ENCODE measurements at places on chromosomes 11 and 22.
A peak's percentile ranks its signal among the peaks of the same experiment; 100 is the strongest.

- DNase-seq: no peak
Measured at GRCh38 chr11:118437208-118438125, 1.2 kb downstream of the KMT2A start.

- no peak for DNase-seq
Measured at GRCh38 chr11:1513326-1514296, 27.0 kb upstream of the MOB2 start.

DNA sequence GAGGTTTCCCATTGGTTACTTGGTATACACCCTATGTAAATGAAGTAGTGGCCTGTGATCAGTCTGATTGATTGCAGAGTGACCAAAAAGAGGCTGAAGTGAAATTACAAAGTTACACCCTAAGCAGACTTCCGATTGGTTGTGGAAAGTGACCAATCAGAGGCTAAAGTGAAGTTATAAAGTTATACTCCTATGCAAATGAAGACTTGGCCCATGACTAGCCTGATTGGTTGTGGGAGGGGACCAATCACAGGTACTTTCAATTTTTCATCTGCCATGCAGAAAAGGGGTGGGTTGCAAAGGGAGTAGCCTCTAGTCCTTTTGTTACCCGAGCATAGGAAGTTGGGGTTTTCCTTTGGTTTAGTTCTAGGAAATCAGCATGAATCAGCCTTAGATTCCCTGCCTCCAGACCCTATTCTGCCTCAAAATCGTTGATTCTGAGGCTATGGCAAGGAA, 18.1 kb upstream of the CSTF3 start:
- DNase-seq: no peak

DNA sequence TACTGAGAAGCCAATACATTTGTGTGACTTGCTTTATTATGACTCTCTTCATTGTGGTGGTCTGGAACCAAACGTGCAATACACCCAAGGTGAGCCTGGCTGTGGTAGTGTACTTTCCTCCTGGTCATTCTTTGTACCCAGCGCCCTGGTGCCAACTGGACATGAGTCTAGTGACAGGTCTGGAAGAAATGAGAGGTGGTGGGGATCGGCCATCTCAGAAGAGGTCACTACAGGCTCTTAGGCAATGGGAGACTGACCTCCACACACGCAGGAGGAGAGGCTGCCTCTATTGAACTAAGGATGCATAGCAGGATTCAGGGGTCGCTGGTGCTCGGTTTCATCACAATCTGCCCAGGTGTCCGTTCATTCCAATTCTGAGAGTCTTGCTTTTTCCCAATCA, 56.4 kb upstream of the RTL6 start:
- no peak for DNase-seq

GRCh38 chr22:47114813-47115517, 352.5 kb downstream of the TBC1D22A start:
- DNase-seq: no peak

GRCh38 chr11:94171693-94172440, 43.2 kb downstream of the PANX1 start:
- peak; percentile 8 for DNase-seq

DNA sequence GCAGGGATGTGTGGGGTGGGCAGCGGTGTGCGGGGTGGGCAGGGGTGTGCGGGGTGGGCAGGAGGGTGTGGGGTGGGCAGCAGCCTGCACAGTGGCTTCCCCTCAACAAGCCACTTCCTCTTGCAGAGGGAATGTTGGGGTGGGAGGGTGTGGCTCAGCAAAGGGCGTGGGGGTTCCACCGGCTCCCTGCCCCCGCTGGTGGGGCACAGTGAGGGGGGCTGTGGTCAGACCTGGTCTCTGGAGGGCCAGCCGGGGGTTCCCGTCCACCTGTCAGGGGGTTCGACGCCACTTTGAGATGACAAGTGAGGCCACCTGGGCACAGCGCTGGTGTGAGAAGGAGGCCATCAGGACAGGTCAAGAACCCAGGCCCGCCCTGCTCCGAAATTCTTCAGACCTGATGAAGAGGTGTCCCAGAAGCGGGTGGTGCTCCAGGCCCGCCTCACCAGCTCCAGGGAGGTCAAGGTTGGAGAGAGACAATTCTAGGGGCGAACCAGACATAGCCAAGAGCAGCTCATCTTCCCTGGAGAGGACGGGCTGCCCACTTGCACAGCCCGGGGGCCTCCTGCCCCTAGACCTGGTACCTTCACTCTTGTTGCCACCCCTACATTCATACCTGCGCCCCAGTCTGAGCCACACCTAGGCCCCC, 1.3 kb downstream of the C11orf21 start:
- no peak for DNase-seq

- DNase-seq: no peak
Measured at GRCh38 chr11:44829838-44830237, 103.1 kb downstream of the TSPAN18 start.

DNA sequence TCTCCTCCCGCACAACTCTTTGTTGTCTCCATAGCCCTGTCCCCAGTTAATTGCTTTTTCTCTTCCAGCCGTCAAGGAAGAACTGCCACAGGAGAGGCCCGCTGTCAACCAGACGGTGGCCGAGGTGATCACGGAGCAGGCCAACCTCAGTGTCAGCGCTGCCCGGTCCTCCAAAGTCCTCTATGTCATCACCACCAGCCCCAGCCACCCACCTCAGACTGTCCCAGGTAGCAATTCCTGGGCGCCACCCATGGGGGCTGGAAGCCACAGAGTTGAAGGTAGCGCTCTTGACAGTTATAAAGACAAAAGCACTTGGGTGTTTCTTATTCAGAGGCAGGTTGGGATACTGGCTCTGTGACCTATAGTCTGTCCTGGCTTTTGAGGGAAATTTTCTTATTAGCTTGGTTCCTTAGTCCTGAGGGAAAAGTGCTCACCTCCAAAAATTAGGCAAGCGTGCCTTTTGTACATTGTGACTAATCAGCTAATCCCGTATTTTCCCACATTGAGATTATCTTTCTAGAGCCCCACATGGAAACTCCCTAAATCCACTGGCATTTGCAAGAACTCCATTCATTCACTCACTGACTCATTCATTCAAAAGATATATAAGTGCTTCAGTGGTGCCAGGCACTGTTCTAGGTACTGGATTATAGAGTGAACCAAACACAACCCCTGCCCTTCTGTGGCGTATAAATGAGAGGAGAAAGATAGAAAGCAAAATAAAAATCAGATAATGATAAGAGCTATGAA, 65.9 kb downstream of the KREMEN1 start:
- DNase-seq: no peak

DNA sequence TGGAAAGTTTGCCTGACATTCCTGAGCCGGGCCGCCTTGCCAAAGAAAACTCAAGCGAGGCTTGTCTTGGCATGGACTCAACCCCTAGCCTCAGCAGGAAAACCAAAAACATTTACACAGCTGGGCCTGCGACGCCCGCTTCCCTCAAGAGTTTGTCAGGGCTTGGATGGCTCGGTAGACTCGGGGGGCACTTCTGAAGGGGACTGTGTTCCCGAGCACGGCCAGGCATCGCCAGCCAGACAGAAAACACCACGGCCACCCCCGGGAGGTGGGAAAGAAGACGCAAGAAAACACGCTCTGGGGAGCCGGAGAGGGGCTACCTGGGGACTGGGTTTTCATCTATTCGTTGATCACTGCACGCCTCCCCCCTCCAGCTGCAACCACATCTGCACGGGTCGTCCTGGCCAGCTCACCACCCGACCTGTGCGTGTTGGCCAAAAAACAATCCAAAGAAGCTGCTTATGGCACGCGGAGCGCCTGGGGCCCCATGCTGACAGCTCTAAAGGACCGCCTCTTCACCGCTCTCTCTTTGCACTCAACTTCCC, 380.7 kb downstream of the MN1 start:
- no peak for DNase-seq

GRCh38 chr22:48885271-48885918, 942.3 kb downstream of the BRD1 start:
- no peak for DNase-seq

GRCh38 chr22:48071828-48072227, 1309.4 kb downstream of the TBC1D22A start:
- no peak for DNase-seq

DNA sequence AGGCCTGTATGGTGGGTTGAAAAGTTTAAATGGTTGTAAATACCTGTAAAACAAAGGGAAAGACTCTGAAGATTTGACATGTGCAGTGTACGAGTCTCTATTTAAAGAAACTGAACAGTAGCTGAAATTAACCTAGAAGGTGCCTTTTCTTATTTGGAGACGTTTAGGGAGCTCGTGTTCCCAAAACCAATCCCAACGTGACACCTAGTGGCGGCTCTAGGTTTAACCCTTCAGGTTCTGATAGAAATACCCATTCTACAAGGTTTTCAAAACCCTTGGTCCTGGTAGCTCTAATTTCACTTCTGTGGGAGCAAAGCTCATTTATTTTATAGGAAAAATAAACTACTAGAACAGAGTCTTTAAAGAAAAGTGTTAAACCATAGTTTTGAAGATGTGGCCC, 258.3 kb downstream of the LRRC4C start:
- peak; percentile 12 for DNase-seq

DNA sequence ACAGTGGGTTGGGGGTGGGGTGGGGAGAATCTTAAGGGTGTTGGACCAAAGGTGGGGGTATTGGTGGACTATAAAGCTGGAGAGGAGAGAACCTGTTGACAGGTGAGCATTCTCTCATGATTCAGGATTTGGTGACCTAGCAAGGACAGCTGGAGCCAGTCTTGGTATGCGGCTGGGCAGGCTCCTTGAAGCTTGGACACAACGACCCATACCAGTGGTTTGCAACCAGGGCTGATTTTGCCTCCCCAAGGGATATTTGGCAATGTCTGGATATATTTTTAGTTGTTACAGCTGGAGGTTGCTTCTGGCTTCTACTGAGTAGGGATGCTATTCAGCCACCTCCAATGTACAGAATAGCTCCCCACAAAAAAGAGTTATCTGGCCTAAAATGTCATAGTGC, 5.6 kb downstream of the EXT2 start:
- DNase-seq: no peak

DNA sequence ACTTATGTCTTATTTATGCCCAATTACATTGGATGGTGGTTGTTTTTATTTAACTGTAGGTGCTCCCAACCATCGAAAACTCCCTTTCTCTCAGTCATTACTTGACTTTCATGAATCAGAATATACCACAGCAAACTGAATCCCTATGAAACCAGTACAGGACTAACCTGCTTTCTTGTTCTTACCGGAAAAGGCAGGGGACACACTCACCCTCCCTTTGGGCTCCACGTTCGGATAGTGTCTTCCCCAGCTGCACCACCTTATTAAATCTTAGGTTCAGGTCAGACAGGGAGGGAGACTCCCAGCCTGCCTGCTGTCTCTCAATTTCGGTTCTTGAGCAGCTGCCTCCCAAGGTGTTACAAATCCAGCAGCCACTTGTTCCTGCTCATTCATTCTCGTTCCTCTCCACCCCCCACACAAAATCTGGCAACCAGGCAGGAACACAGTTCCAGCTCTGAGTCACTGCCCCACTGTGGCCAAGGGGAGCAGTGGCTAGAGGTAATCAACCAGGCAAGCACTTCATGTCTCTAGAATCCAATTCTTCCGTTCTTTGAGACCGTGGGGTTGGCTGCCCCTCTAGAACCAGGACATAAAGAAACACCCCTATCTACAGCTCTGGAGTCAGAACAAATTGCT, 133.0 kb downstream of the PLEKHA7 start:
- DNase-seq: no peak

DNA sequence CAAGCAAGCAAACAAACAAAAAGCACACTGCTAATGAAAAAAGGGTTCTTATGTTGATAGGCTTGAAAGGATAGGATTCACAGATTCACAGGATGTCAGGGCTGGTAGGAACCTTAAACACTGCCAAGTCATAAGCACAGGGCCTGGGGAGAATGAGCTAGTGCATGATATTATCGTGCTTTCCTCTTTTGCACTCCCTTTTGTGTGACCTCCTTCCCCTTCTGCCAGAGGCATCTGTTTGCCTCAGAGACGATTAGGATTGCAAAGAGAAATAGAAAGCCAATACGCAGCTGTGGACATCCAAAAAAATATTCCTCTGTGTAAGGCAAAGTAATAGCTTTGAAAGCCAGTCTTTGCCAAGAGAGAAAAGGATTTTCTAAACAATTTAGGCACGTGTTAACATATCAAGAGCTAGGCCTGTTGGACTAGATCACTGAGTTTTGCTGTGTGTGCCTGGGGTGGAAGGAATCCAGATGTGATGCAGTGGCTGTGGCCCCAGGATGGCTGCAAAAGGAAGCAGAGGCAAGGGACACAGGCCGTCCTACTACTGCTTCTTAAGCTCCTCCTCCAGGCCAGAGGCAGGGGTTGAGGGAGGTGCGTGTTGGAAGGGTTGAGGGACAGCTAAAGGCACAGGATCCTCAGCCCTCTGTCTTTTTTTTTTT, 30.6 kb downstream of the MCHR1 start:
- DNase-seq: no peak

GRCh38 chr11:50174189-50174588, 141.5 kb downstream of the OR4C45 start:
- peak; percentile 8 for DNase-seq

- no peak for DNase-seq
Measured at GRCh38 chr11:1353383-1354124, 36.2 kb upstream of the BRSK2 start.

DNA sequence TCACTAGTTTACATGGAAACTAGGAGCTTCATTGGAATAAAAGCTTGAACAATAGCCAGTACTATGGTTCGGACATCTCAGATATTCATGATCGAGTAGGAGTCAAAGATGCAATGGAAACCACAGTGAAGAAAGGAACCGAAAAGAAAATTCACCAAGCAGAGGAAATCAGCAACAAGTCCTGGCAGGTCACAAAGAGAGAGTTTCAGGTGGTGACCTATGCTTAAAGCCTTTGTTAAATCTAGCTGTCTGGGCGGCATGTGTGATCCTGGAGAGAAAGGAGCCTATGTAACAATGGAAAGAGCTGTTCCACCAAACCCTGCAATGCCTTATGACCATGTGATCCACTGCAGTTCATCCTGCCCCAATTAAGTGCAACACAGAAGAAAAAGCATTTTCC, 68.9 kb upstream of the POU2AF2 start:
- DNase-seq: no peak

DNA sequence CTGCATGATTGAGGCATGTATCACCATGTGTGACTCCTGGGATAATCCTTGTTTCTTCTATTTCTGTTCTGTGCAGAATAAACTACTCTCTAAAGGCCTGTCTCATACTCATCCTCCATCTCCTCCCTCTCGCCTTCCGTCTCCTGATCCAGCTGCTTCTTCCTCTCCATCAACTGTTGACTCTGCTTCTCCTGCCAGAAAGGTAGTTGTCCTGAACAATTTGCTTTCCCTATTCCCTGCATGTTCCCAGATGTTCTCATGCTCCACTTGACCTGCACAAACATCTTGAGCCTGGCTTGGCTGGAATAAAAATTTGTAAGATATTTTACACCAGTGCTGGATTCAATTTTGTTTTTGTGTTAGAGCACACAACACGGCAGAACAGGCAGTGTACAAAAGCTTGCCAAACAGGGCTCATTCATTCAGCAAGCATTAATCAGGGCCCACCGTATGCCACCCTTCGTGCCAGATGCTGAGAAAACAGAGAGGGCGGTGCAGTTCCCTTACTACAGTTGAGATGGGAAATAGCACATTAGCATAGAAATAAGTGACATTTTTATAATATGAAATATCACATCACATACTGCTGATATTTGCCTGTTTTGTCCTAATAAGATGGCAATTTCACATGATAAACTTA, 133.3 kb upstream of the PARVA start:
- DNase-seq: no peak
